ENCODE measurements at places on chromosomes 3 and 15.

DNA sequence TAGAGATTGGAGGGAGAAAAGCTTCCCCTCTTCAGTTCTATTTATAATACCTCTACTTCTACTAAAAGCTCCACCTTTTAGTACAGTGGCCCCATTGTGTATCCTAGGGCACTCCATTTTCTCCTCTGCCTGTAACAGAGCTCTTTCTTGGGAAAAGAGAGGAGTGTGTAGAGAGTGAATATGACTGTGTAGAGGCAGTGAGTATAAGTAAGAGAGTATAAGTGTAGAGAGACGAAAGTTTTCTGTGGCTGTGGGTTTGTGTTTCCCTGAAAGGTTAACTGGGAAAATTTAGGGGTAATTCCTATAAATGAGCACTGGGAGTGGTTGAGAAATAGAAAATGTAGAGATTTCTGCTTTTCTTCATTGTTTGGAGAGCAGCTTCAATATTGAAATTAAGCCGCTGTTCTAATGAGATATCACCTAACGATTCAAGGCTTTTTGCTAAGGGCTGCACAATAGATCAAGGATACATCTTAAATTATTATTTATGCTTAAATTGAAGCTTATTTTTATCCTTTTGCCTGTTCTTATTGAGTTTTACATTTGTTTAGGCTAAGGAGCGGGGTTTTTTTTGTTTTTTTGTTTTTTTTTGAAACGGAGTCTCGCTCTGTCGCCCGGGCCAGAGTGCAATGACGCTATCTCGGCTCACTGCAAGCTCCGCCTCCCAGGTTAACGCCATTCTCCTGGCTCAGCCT, 6.9 kb downstream of the IQGAP1 start:
- no peak for DNase-seq

GRCh38 chr15:48781481-48782081, 29.3 kb downstream of the CEP152 start:
- DNase-seq: no peak

- DNase-seq: no peak
Observed at GRCh38 chr3:176988795-176989194, 208.5 kb downstream of the TBL1XR1 start.

- no peak for DNase-seq
Observed at GRCh38 chr15:51093839-51094605, 684 bp downstream of the TNFAIP8L3 start.

- no peak for DNase-seq
Observed at GRCh38 chr15:84595660-84596059, 5.1 kb upstream of the ZSCAN2 start.
